Stimulated activated CD8-positive, alpha-beta memory T cell treated with anti-CD3 and anti-CD28 coated beads, Interleukin-7, amount 100 ng/mL, for 48 hours (primary cell): ENCODE measurements at places on chromosomes 6 and 20.

DNA sequence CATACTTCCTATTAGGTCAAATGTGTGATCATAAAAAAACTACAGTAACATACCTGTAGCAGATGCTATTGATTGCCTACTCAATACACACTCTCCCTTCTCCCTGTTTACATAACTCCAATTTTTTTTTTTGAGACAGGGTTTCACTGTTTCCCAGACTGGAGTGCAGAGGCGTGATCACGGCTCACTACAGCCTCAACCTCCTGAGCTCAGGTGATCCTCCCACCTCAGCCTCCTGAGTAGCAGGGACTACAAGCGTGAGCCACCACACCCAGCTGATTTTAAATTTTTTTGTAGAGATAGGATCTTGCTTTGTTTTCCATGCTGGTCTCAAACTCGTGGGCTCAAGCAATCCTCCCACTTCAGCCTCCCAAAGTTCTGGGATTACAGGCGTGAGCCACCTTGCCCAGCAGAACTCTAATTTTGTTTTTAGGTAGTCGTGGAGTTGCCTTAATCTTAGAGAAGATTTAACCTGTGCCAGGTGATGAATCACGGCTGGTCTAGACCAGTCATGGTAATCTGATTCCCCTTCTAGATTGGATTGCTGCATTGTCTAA is 14.0 kb upstream of the KIF3B start:
- DNase-seq = no peak

DNA sequence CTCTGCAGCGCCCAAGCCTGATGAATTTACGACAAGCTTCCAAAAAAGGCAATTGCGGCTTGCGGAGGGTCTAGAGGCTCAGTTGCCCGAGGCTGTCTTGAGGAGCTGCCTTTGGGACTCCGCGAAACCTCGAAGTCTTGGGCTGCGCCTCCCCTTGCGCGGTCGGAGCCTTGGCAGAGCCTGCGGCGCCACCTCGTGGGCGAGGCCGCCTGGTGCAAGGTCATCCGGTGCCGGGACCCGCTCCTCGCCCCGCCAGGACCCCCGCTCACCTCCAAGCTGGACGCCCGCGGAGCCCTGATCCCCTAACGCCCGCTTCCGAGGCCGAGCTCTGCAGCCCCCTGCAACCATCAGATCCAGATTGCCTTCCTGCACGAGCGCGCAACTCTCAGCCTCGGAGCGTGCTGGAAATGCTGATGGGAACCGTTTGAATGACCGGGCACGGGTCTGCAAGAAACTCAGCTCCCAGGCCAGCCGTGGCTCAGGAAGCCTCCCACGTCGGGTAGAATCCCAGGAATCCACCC is 14.9 kb upstream of the FAM210B start:
- DNase-seq = peak; percentile 11

- DNase-seq = no peak
Observed at GRCh38 chr6:95387845-95388244, 189.5 kb upstream of the MANEA start.

GRCh38 chr6:79413562-79414002 is 123.6 kb downstream of the LCA5 start:
- no peak for DNase-seq

DNA sequence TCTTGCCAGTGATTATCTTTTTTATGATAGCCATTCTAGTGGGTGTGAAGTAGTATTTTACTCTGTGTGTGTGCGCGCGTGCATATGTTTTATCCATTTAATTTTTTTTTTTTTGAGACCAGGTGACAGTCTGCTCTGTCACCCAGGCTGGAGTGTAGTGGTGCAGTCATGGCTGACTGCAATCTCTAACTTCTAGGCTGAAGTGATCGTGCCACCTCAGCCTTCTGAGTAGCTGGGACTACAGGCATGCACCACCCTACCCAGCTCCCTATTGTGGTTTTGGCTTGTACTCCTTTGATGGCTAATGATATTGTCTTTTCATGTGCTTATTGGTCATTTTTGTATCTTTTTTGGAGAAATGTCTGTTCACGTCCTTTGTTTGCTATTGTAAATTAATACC is 33.3 kb downstream of the ITCH start:
- no peak for DNase-seq

DNA sequence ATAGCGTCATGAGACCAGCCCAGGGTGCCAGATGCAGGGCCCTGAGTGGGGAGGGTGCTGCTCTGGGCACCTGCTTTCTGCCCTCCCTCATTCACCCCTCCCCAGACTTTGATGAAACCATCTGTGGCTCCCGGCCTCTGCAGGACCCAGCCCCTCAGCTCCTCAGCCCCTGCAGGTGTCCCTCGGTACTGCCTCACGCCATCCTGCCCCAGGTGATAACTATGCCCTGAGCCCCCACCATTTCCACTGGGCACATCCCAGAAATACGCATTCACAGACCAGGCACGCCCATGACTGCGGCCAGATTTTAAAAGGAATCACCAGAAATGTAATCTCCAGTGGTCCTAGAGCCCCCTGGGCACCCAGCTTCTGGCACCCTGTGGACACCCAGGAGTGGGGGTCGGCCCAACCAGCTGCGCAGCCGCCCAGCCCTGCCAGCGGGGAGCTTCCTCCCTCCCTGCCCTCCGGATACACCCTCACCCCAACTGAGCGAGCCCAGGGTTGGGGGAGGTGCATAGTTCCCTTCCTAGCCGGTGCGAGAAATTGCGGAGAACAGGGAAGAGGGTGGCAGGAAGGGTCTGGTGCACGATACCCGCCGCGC is 615 bp upstream of the NTSR1 start:
- no peak for DNase-seq

GRCh38 chr6:116485559-116486184 is 24.5 kb downstream of the CALHM6 start:
- DNase-seq = no peak

DNA sequence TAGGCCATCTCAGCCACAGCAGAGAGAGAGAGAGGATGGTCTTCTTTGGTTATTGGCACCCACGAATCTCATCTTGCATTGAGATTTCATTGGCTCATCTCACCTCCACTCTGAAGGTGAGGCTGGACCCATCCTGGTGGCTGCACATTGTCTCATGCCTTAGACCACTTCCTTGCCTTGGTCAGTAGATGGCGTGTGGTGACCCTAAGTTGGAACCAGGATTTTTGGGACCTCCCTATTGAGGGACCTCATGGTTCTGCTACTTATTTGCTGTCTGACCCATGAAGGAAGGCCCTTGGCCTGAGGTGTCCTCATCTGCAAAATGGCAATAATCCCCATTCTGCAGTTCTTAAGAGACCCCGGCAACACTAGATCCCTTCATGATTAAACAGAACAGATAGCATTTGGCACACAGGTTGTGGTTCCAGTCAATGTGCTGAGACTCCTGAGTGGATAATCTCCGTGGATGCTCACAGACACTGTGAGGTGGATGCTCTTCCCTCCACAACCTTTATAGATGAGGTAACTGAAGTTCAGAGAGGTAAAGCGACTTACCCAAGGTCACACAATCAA is 21.5 kb upstream of the AAR2 start:
- no peak for DNase-seq

DNA sequence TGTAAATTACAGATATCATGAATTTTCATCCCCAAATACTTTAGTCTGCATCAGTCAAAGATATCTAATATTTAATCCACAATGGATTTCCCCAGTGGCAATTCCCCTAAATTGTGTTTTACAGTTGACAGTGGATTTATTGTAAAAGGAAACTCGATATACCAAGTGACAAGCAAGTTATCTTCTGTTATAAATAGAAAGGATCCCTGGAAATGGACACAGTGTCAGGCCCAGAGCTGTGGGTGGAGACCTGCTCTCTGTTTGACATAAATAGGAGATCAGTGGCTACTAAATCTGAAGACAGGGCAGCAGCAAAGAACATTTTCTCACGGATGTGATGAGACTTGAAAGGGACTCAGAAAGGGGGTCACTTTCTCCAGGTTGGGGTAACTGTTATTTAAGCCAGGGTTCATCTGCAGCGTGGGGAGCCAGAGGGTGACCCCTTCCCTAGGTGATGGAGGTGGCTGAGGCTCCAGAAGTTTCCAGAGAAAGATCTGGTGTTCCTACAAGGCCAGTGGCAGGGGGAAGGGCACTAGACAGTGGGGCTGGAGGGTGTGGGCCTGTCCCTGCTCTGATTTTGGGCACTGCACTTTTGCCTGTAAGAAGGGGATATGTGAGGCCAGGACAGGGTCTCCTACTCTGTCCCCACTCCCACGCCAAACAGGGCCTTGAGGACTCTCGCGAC is 12.3 kb upstream of the FAM110A start:
- no peak for DNase-seq

DNA sequence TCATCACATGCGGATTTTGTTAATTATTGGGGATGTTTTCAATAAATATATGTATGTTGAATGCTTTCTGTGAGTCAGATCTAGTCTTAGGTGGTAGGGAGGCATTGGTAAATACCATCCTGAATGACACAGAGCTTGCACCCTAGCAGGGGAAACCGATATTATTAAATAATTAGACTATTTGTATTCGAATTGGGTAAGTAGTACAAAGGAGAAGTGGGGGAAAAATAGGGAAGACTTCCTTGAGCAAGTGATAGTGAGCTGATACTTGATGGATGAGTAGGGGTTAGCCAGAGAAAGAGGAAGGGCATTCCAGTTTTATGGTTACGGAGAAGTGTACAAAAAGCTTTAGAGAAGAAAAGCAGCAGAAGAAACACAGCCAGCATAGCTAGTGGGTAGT is 1.5 kb downstream of the RIOK1 start:
- no peak for DNase-seq

- DNase-seq = no peak
Observed at GRCh38 chr6:12648171-12648570, 68.4 kb upstream of the PHACTR1 start.

- DNase-seq = no peak
Observed at GRCh38 chr6:136471372-136471771, 78.8 kb downstream of the MAP7 start.

DNA sequence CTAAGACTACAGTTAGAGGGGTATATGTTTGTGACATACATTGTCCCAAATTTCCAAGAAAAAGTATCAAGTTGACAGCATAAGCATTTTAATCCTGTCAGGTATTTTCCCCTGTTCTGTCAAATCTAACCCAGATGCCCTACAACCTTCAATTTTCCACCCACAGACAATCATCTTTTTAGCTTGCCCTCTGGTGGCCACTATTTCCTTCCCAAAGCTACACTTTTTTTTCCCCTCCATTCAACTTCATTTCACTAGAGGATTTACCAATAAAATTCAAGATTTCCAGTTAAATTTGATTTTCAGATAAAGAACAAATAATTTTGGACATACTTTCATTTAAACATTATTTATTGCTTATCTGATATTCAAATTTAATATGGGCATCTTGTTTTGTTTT is 286.6 kb downstream of the TENT5A start:
- no peak for DNase-seq

DNA sequence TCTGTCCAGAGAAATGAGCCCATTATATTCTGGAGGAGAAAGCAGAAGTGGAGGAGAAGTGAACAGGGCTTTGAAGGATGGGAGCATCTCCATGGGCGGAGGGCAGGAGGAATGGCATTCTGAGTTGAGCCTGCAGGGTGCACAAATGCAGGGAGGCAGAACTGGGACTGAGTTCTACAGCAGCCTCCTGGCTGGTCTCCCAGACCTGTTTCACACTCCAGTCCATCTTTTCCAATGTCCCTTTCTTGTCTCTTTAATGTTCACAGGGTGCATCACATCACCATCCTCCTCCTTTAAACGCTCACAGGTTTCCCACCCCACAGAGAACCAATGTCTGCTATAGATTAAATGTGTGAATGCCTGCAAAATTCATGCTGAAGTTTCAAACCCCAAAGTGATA is 302.9 kb downstream of the PTPRT start:
- no peak for DNase-seq

DNA sequence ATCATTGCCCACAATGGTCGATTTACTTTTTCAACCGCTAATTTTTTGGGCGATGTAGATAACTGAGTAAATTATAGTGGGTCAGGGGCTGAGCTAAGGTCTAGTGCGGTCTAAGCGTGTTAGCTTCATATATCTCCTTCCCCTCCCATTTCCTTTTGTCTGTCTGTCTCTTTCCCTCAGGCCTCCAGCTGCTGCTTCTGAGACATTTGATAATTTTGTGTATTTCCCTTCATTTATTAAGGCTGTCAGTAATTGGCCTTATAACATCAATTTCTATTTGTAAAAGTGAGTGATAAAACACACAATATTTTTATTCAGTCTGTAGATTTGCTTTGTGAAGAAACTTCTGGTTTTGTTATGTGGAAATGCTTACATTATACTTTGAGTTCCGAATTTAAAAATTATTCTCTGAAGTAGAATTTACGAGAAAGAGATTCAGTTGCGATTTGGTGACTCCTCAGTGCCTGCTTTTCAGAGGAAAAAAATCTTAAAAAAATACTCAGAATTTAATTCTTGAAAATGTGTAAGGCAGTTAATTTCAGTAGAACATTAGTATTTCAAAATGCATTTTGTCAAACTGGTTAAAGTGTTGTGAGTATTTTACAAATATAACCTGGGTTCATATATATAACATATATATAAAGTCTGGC is 1.4 kb downstream of the TMEM170B start:
- no peak for DNase-seq

DNA sequence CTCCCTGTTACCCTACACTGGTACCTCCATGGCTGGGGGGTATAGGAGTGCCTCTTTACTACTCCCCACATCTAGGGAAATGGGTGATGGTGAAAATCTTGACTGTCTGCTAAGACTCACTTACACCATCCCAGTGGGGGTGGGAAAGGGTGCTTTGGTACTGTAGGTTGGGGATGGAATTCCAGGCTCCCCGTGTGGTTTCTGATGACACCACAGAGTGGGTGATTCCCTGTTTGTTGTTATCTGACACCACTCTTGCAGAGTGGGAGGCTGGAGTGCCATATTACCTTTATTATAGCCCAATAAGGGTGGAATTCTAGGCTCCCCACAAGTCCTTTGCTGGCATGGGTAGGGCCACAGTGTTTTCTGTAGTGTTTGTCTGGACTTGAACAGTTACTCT is 264.6 kb upstream of the MAN1A1 start:
- no peak for DNase-seq

GRCh38 chr6:133955582-133956415 is 2.8 kb downstream of the TBPL1 start:
- no peak for DNase-seq

DNA sequence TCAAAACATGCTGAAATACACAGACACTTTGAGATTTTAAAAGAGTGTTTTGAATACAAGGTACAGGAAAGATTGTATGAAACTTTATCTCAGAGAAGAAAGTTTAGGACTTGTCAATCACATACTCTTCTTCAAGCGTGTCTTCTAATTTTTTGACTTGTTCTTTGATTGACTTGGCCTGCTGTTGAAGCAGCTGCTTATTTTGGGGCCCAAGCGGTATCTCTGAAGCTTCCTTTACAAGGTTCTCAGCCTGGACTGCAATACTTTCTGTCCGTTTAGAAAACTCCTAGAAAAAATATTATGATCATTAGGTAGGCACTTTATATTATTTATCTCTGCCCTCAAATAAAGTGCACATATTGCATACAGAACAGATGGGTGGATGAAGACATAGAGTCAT is 201.3 kb downstream of the SYNE1 start:
- no peak for DNase-seq
